ENCODE measurements at places on chromosomes 1 and 21. TPM values are rescaled to one million over a fixed set of nuclear protein-coding genes. Genes with fewer than 3 reads are reported as not detected.

- DNase-seq = no peak
Measured at GRCh38 chr1:27981145-27981544, 21.4 kb downstream of the XKR8 start.

DNA sequence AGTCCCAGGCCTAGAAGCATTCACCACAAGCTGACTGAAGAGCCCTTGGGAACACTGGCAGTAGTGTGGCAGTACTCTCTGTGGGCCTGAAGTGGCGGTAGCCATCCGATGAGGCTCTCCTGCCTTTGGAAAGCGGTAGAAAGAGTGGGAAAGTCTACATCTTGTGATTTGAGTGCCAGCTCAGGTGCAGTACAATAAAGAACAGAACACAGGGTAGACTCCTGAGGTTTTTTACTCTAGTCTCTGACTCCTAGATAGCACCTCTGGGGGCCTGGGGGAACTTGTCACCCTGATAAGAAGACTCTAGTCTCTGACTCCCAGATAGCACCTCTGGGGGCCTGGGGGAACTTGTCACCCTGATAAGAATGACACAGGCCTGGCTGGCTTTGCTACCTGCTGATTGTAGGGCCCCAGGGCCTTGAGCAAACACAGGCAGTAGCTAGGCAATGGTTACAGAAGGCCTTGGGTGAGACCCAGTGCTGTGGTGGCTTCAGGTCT is 18.0 kb upstream of the IL20 start:
- DNase-seq = no peak

- DNase-seq = no peak
Measured at GRCh38 chr1:85375493-85375892, 89.5 kb downstream of the DDAH1 start.

- DNase-seq = no peak
Measured at GRCh38 chr1:40011198-40011597, 29.3 kb upstream of the CAP1 start.

Gene GJB5
- not detected for total RNA-seq

GRCh38 chr1:164101802-164102201 is 457.2 kb upstream of the PBX1 start:
- DNase-seq = no peak

Gene KRTAP12-2
- total RNA-seq = not detected

- DNase-seq = no peak
Measured at GRCh38 chr1:13809461-13810159, 109.6 kb downstream of the PRDM2 start.

GRCh38 chr21:15841856-15842564 is 112.2 kb downstream of the USP25 start:
- no peak for DNase-seq

Gene ARPC5
- total RNA-seq = 76.3 TPM

Gene LRRC41
- 35.0 TPM for total RNA-seq

- DNase-seq = no peak
Measured at GRCh38 chr1:184276416-184276815, 110.4 kb upstream of the C1orf21 start.

Data from CD4-positive, CD25-positive, alpha-beta regulatory T cell (primary cell).